ENCODE measurements at places on chromosomes 11 and 22.

DNA sequence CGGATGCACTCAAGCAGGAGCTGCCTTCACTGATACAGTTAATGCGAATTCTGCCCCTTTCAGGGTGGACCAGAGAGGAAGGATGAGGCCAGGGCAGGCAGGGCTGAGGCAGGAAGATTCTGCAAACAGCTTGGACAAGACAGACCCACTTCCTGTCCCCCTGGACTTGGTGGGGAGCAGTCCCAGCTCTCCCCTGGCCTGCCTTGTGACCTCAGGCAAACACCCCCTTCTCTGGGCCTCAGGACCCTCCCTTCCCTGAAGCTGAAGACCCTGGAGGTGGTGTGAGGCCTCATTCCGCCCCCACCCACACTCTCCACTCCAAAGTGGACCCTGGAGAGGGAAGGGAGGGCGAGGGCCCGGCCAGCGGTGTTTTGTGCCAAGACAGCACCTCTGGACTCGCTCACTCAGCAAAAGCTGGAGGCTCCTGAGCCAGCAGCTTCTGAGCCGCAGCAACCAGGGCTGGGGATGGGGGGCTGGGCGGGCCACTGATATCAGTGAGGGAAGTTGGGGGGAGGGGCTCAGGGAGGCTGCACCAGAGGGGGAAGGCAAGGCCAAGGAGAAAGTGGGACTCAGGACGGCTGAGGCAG, 8.5 kb downstream of the RAB3IL1 start:
- DNase-seq, result no peak

DNA sequence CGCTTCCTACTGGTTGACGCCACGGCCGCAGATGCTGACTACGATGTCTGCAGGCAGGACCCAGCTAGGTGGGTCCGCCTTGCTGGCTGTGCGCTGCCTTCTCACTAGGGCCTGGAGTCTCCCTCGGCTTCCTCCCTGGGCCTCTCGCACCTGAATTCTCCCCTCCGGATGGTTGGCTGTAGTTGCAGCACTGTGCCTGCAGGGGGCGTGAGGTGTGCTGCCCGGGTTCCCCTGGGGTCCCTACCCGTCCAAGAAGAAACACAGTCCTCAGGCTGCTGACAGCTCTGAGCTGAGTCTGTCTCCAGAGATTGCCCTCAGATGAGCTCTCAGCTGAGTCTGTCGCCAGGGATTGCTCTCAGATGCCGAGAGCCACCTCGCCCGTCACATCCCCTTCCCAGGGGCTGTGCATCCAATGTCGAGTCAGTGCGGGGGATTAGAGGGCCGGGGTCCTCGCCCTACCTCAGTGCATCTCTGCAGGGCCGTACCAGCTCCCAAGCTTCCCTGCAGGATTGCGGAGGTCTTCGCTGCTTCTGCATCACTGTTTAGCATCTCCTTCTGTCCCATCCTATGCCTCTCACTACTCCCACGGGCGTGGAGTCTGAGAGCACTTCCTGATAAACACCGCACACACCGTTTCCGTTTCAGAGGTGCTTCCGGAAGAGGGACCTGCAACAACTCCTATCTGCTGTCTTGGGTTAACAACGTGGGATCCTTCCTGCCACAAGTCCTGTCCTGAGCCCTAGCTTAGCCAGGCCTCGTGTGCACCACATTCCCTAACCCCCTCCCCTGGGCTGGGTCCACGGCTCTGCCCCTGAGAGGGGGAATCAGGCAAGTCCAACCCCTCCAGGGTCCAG, 196.9 kb downstream of the CSNK2A3 start:
- no peak for DNase-seq

GRCh38 chr11:47852053-47852452, 3.9 kb upstream of the NUP160 start:
- no peak for DNase-seq

DNA sequence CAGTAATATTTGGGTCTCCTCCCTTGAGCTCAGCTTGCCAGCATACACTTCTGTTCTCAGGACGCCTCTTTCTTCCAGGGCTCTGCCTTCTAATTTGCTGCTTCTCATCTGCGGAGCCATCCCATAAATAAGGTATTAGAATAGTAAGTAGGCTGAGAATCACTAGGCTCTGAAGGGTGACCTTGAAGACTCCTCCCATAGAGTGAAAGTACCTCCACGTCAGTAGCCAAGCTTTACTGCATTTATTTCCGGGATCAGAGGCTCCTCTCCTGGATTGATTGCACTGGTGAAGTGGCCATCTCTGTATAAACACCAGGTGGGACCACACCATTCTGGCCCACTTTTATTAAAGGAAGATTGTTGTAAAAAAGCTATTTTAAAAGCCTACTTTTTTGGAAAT, 315.5 kb downstream of the FAT3 start:
- DNase-seq, result no peak

DNA sequence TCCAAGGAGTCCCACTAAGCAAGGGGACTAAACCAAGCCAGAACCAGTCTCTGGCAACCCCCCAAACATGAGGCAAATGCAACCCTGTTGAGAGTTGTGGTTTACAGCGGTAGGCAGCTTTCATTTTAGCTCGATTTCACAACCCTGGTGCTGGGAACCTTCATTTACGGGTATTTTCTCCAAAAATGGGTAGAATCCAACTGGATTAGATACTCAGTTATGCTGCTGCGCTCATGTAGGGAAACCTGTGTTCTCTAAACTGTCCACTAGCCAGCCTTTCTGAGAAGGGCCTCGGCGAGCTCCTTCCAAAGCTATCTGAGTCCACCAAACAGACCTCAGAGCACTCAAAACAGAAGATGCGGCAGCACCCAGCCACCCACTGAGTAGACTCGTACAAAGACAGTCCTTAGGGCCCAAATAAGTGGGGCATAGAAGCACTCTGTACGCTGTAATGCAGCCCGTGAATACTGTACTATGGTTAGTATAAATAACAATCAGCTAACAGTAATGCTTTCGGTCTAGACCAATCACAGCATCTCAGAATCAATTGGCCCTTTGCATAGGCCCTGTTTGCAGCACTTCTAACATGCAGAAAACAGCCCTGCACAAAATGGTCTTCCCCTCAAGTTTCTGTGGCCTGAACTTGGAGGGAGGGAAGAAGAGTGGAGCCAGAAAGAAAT, 104.7 kb downstream of the ETS1 start:
- DNase-seq, result no peak

GRCh38 chr11:12512826-12513395, 135.5 kb downstream of the PARVA start:
- DNase-seq, result no peak

- no peak for DNase-seq
Measured at GRCh38 chr22:37880668-37881440, 25.2 kb upstream of the MICALL1 start.

- no peak for DNase-seq
Measured at GRCh38 chr11:69671734-69672465, 3.3 kb downstream of the LTO1 start.

- no peak for DNase-seq
Measured at GRCh38 chr11:2105511-2105910, 33.7 kb downstream of the IGF2 start.

GRCh38 chr11:13119361-13119760, 110.2 kb downstream of the RASSF10 start:
- no peak for DNase-seq

- DNase-seq, result no peak
Measured at GRCh38 chr11:65212226-65212801, 30.6 kb downstream of the CAPN1 start.

DNA sequence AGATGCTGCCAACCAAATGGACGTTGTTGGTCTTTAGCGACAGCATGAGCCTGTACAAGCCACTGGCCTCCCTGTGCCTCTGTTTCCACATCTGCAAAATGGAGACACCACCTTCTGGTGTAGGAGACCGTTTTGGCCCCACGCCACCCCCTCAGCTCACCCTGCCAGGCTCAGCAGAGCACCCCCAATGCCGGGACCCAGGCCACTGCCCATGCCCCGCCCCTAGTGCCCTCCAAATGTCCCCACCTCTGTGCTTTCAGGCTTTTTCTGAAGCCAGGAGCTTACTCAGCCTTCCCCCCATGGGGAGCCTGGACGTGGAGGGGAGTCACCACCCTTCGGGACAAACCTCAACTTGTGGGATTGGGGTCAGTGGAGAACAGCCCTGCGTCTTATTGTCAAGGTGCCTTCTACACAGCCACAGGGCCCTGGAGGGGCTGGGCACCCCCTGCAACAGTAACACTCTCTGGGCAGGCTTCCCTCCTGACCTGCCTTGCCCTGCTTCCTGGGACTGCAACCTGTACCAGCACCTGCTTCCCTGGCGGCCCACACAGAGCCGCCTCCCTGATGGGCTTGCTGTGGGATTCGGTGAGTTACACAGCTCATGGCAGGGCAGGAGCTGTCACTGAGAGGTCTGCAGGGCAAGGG, 24.6 kb upstream of the RTL6 start:
- no peak for DNase-seq

GRCh38 chr11:17421781-17422180, 33.3 kb upstream of the KCNJ11 start:
- DNase-seq, result no peak

DNA sequence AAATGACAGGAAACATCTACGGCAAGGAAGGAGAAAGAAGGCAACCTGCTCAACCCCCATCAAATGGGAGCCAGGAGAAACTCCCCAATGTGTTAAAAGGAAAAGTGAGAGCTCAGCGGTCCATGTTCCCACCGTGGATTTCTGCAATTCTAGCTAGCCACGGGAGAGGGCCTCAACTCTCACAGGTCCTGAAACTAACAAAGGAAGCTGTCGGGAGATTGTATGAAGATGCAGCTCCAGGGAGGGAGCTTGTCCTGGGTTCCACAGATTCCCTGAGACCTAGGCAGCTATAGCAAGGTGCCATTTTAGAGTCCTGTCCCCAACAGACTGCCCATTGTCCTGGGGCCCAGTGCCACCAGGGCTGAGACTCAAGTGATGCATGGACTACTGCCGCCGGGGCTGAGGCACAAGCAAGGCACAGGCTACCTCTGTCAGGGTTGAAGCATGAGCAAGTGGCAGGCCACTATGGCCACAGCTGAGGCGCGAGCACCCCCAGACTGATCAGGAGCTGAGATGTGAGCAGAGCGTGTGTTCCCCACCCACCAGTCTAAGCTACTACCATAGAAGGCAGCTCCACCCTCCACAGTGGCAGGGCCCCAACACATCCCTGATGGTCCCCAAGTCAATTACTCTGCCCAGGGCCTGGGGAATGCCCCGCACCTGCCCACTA, 31.3 kb downstream of the RSF1 start:
- DNase-seq, result no peak

- DNase-seq, result no peak
Measured at GRCh38 chr22:18050065-18050464, 25.7 kb upstream of the MICAL3 start.

DNA sequence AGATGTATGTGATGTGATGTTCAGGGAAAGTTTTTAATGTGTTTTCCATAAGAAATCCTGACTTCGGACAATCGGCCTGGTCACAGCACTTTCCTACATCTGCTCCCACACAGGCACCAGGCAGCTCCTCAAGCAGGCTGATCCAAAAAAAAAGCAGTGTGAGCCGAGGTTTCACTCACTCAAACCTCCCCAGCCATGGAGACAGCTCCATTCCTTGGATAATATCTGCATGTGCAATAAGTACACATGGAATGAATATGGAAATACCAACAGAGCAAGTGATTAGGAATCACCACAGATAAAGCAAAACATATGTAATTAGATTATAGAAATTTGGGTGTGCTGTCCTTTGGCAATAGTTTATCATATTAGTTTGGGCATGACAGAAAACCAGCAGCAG, 88.8 kb upstream of the API5 start:
- no peak for DNase-seq

GRCh38 chr22:26679003-26679629, 21.7 kb downstream of the MIAT start:
- DNase-seq, result no peak

DNA sequence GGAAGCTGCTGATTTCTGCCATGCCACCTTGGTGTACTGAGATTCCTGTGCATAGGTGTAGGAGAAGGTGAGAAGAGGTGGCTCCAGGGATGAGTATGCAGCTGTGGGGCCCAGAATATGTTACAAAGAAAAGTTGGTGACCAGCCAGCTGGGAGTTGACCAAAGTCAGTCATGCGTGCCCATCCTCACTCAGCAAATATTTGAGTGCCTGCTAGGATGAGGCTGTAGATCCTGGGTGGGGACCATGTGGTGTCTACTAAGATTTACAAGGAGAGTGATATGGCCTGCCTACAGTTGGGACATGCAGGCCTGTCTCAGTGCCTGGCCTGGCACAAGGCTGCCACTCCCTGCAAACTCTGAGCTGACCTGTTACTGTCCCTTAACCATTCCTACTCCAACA, 19.4 kb downstream of the RNF185 start:
- no peak for DNase-seq

DNA sequence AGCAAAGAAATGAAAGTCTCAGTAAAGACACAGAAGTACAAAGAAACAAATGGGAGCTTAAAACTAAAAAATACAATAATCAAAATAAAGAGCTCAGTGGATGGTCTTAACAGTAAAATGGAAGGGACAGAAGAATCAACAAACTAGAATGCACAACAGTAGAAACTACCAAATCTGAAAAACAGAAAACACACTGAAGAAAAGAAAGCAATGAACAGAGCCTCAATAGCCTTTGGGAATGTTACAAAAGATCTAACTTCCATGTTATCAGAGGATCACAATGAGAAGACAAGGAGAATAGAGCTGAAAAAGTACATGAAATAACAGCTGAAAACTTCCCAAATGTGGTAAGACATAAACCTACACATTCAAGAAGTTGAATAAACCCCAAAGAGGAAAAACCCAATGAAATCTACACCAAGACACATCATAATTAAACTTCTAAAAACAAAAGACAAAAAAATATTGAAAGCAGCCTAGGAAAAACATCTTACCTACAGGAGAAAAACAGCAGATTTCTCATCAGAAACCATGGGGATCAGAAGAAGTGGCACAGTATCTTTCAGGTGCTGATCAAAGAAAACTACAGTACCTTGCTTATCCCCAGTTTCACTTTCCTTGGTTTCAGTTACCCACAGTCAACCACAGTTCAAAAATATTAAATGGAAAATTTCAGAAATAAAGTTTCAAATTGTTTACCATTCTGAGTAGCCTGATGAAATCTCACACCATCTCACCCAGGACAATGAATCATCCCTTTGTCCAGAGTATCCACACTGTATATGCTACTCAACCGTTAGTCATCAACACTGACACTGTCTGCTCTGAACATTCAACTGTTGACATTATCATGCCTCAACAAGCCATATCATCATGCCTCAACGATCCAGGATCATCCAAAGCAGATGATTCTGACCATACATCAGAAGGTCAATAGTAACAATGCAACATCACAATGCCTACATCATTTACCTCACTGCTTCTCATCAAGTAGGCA, 22.2 kb downstream of the RRAS2 start:
- no peak for DNase-seq

DNA sequence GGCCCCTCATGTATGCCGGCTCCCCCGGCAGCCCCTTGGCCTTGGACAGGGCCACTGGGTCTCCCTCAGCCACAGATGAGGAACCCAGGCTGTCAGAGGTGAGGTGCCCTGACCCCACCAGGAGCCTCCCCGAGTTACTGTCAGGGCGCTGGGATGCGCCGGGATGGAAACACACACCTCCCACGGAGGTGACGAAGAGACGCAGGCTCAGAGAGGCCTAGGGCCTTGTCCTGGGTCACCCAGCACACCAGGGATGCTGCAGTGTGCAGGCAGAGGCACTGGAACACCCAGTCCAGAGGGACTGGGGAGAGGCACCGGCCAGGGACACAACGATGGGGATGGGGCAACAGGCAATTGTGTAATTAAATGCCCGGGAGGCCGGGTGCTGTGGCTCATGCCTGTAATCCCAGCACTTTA, 81.2 kb upstream of the PRR5 start:
- no peak for DNase-seq

- no peak for DNase-seq
Measured at GRCh38 chr11:73496134-73496533, 101.8 kb downstream of the FAM168A start.

Data from NCI-H187 treated with DMSO at 0.1 percent for 48 hours (cell line).